ENCODE measurements at places on chromosomes 5 and 9.

GRCh38 chr5:96565582-96566265, 96.5 kb upstream of the CAST start:
- ATAC-seq = peak; percentile 94

GRCh38 chr5:18037718-18038117, 403.5 kb downstream of the TAF11L14 start:
- no peak for ATAC-seq

- no peak for ATAC-seq
Measured at GRCh38 chr5:54876-55569, 36.9 kb upstream of the PLEKHG4B start.

DNA sequence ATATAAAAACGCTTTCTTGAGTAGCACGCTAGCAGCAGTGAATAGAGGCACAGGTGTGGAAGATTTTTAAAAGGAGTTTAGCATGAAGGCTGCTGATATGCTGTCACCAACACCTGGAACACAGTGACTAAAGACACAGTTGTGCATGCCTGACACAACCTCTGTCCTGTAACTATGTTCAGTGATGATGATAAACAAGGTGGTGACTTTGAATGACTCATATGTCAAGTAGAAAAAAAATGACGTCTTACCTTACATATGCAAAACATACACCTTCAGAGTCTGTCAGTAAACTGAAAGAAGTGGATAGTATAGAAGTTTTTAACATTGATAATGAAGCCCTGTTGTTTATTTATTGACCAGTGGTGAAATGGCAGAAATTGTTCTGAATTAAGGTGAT, 66.2 kb upstream of the ADCY2 start:
- ATAC-seq = peak; percentile 62

DNA sequence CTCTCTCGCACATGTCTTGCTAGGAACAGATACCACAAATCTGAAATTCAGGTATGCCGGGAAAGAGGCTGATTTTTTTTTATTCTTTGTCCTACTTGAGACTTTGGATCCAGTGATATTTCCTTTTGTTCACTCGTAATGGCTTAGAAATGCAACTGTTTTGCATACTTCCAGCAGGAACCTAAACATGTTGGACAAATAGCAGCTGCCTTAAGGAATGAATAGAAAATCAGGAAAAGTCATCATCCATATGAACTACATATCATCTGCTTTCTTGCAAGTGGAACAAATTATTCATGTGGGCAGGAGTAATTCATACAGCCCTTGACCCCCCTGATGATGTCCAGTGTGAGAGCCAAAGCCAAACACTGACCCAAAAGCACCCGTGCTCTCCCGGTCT, 17.4 kb downstream of the TTC39B start:
- no peak for ATAC-seq

DNA sequence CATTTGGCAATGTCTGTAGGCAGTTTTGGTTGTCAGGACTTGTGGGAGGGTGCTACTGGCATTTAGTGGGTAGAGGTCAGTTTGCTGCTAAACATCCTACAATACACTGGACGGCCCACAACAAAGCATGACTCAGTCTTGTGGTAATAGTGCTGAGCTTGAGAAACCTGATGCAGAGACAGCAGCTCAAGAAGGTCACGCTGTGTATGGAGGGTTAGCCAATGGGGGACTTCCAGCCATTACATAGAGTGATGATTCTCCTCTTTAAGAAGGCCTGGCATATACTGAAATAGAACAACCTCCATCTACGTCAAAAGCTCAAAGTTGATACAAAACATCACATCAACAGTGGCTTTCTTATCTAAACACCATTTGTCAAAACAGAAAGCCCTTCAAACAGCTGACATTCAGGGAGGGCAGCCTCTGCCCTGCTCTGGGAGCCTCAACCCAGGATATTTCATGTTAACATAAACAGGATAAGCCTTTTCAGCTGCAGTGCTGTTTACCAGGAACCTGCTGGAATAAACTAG, 143.0 kb downstream of the GPBP1 start:
- ATAC-seq = peak; percentile 86

DNA sequence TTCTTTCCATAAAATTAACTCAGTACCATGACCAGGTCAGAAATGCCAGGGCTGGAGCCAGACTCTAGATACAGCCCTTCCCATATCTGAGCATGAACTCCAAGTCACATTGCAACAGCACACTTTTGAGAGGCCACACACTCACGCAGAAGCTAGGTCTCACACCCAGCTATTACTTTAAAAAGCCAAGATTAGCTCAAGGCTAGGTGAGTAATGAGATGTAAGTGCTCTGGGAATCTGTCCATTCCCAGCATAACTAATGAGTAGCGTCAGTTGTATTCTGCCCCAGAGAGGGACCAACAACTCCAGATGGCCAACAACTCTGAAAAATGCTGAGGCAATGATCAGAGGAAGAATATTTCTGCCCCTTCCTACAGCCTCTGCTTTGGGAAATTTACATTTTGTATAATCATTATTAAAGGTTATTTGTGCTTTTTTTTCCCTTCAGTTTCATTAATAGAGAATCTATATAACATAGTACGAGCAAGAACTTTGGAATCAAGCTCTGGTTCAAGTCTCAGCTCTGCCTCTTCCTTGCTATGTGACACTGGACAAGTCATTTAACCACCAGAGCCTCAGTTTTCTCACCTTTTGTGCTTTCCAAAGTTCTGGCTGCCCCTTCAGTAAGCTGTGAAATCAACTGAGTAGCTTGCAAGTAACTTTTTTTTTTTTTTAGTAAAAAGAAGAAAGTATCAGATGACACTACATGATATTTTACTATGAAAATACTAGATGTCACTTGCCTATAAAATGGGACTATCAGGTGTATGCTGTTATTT, 118.3 kb downstream of the NR6A1 start:
- ATAC-seq = no peak

DNA sequence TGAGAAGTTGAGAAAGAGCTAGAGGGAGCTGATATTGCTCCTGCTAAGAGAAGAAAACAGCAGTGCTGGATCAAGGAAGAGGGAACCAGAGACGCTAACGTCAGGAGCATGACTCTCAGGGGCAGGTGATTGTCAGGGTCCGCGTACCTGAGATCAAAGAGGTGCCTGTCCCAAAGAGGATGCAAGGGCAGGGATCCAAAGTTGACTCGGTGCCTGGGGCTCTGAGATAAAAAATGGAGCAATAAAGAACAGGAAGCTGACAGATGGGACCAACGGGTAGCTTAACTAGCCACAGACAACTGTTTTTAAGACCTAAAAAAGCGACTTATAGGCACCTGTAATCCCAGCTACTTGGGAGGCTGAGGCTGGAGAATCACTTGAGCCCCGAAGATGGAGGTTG, 517.8 kb downstream of the IRX1 start:
- ATAC-seq = no peak

GRCh38 chr5:9726931-9727330, 96.8 kb upstream of the TAS2R1 start:
- ATAC-seq = no peak

DNA sequence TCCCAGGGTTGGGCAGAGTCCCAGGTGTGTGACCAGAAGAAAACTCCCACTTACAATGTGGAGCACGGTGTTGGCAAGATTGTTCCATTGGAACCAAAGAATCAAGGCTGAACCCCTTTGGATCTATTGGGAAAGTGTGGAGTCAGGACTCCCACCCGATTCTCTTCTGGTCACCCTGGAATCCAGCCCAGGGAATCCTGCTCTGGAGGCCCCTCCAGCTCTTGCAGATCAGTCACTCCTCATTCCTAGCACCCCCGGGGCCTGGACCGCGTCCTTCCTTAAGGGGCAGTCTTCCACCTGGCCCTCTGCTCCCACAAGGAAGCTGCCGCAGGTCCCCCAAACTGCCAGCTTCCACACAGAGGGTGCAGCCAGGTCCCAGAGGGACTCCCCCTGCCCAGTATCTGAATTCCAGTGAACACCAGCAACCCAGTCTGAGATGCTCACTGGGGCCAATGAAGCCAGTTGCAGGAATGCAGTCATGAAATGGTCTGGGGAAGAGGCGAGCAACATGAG, 170.1 kb downstream of the GADD45G start:
- no peak for ATAC-seq

DNA sequence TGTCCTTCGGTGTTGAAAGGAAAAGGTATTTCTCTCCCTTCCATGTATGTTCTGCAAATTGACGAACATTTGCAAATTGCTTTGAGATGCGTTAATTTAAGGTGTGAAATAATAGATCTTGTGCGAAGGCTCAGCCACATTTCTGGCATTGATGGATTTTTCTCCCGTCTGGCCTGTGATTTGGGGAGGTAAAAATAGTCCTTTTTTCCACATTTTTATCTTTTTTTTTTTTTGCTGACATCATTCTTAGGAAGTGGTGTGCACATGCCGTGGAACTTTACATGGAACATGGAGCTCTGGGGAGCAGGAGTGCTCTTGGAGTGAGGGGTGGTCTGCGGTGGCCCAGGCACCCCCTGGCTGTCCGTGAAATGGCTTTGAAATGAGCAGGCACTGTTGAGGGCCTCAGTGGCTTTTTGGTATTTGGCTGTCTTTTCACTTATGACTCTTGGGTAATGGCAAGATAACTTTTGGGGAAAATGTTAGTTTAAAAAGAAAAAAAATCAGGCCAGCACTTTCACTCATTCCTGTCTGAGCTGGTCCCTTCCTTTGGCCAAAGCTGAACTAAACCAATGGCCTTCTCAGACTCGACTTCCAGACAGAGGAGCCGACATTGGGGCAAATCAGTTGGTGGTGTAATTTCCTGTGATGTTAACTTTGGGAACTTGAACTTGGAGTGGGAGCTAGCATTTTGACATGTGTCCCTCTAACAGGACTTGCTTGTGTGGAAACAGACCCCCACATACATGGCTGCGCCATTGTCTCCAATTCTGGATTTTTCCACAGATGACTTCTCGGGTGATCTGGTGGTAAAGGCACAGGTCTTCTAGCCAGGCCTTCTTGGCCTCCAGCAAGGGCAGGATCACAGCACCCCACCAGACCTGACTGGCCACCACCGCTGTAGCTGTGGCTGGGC, 4.2 kb downstream of the NEK6 start:
- ATAC-seq = no peak

DNA sequence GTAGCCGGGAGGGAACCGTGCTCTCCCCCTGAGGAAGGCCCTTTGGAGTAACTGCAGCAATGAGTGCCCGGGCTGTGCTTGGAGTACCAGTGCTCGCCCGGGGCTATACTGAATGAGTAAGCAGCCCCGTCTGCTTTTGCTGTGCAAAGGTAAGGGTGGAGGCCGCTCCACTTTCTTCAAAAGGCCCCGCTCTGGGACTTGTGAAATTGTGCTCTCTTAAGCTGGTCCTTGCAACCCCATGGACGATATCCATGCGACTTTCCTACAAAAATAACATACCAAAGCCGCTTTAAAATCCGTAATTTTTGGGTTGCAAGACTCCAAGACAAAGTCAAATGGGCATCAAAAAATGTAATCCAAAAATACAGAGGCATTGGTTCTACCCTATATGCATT, 578 bp upstream of the TNFAIP8 start:
- ATAC-seq = peak; percentile 72

DNA sequence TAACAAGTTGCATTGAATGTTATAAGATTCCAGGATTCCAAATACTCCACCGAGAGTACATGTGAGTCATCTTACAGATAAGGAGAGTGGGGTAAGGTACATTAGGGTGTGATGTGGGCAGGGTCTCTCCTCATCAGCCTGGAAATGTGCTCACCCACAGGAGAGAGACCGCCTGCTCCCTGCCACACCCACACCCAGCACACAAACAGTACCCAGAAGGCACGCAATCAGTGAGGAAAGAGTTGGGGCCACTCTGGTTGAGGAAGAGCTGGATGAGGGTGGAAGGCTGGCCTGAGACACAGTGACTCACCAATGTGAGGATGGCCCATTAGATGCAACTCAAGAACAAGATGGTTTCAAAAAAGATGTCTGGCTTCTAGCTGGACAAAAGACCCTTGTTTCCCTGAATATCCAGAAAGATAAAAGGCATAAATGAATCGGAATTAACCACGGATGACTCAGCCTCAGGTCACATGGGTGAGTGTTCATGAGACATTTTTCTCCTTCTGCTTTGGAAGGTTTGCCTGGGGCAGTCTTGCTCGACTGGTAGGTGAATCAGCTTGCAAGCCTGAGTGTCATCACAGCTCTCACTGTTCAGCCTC, 51.1 kb upstream of the LHFPL2 start:
- ATAC-seq = no peak

- ATAC-seq = no peak
Measured at GRCh38 chr5:57988813-57989212, 471.1 kb downstream of the PLK2 start.

DNA sequence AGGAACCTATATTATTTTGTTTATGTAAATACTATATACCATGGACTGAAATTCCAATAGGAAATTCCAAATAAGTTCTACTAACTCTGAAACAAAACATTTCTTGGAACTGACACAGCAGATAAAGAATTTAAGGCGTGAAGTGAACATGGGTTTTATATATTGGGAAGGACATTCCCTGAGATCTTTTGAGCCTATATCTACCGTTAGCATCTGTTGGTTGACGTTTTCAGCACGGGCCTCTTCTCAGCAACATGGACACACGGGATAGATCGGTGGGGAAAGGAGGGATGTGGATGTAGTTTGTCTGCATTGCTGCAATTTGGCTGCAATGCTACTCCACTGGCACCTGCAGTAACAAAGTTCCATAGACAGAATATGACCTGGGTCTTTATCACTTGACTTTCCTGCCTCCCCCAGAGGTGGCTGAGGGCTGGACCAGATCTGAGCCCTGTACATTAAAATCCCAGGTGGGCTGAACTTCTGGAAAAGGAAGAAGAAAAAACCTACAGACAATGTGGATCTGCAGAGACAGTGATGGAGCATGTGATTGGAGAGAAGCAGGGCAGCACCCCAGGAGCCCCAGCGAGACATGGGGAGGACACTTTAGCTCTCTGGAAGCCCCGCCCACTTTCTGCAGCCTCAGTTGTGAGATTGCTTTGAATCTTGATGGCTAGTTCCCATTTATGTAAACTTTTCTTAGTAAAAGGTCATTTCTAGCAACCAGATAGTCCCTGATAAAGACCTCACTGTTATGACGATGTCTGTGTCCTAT, 91.2 kb upstream of the CPEB4 start:
- no peak for ATAC-seq

DNA sequence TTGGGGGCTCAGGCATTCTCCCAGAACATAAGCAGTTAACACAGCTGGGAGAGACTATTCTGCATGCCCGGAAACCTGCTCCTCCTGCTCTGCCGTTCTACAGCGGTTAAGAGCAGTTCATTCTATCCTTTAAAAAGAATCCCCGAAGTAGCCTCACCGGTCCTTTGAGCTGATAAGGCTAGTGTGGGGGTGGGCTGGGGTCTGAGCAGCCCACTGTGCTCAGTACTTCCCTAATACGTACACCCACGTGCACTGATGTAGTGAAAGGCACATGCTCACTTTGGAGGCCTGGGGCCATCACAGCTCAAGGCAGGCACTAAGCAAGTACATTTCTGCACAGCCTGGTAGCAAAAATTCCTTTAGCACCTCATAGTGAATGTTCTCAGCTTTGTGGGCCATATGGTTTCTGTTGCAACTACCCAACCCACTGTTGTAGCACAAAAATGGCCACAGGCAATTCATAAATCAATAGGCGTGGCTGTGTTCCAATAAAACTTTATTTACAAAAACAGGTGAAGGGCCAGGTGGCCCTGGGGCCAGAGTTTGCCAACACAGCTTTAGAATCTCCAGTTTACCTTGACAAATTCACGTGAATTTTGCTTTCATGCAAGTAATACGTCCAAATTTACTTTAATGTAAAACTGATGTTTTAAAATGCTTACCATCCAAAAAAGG, 136.4 kb downstream of the ZNF354C start:
- ATAC-seq = no peak

- peak; percentile 47 for ATAC-seq
Measured at GRCh38 chr5:146254223-146254622, 50.8 kb downstream of the RBM27 start.
